ENCODE measurements at places on chromosomes 5 and 9.

- DNase-seq, result no peak
Measured at GRCh38 chr9:89021154-89021803, 30.0 kb downstream of the S1PR3 start.

DNA sequence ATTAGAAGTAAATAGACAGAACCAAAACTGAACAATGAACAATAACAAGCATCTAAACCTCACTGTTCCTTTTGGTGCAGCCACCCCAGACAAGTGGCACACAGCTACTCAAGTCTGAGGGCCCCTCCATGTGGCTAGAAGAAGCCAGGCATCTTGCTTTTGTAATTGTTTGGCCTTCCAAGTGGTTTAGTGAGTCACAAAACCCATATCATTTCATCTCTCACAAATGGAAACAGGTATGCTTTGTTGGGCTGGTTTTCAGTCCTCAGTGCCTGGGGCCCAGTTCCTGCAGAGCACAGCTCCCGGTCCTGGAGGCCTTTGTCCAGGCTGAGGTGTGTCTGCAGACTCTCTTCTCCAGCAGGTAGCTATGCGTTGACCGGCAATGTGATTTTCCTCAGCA lies 16.7 kb downstream of the PRLR start:
- no peak for DNase-seq

DNA sequence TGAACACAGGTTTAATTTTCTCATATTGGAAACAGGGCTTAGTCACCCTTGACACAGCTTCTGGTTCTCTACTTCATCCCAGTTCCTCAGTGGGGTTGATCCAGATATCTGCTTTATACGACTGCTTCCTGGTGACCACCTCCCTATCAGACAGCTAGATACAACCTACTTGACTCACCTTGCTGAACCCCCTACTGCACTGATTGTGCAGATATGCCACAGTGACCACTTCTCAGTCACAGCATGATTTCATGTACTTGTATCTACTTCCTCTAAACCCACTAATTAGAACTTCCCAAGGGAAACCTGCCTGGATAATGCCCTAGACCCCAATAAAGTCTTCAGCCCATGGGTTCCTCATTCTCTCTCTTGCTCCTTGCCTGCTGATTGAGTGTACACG lies 18.4 kb upstream of the RFK start:
- DNase-seq, result no peak

DNA sequence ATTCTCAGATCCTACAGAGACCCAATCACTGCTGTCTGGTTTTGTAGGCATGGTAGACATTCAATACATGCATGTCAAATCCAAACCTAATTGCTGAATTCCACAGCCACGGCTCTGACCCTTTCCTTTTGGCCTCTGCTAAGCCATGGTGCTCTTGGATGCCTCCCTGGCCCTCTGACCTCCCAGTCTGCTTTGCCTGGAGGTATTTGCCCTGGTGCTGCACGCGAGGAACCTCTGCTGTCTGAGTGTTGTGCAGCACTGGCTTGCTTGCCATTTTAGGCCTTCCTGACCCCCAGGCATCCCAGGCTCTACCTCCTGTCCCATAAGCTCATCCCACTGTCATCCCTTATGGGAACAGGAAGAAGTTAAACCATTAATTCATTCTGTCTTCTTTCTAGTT lies 60.9 kb downstream of the DOCK2 start:
- DNase-seq, result no peak

DNA sequence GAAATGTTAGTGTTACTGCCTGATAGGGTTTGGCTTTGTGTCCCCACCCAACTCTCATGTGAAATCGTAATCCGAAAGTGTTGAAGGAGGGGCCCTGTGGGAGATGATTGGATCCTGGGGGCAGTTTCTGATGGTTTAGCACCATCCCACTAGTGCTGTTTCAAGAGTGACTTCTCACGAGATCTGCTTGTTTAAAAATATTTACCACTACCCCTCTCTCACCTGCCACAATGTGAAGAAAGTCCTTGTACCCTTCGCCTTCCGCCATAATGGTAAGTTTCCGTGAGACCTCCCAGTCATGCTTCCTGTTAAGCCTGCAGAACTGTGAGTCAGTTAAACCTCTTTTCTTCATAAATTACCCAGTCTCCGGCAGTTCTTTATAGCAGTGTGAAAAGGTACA lies 2.6 kb upstream of the RFX3 start:
- DNase-seq, result peak; percentile 24
